Right cardiac atrium (tissue), 5 donors: ENCODE measurements at places on chromosomes 6 and 20. TPM values are rescaled to one million over a fixed set of nuclear protein-coding genes. Genes with fewer than 3 reads are reported as not detected.

GRCh38 chr20:11378252-11378651, 539.4 kb upstream of the BTBD3 start:
- no peak for DNase-seq

CEBPB gene
- 92.4 TPM for total RNA-seq

DNA sequence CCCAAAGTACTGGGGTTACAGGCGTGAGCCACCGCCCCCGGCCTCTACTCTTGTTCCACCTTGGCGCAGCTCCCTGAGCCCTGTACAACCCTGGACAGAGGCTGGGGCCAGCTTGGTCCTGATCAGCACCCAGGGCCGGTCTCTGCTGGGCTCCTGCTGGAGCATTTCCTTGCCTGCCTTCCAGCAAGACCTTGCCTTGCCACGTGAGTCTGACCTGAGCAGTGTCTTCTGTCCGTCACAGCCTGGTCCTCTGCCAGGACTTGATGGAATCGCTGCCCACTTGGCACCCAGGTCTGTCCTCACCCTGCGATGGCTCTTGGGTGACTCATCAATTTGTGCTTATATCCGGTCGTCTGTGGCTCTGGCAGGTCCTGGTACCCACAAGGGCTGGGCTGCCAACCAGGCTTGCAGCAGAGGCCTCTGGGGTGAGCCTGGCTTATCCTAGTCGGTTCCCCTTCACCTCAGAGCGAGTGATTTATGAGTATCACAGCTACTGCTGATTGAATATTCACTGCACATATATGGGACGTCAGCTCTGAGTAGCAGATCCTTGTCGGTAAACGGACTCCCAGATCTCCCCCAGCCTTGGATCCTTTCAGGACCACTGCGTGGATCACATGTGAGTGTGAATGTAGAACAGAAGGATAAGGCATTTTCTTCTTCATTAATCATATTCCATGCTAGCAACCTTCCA, 10.1 kb upstream of the SULF2 start:
- DNase-seq, result peak; percentile 33

GRCh38 chr20:51315390-51315789, 227.1 kb downstream of the NFATC2 start:
- DNase-seq, result no peak

DNA sequence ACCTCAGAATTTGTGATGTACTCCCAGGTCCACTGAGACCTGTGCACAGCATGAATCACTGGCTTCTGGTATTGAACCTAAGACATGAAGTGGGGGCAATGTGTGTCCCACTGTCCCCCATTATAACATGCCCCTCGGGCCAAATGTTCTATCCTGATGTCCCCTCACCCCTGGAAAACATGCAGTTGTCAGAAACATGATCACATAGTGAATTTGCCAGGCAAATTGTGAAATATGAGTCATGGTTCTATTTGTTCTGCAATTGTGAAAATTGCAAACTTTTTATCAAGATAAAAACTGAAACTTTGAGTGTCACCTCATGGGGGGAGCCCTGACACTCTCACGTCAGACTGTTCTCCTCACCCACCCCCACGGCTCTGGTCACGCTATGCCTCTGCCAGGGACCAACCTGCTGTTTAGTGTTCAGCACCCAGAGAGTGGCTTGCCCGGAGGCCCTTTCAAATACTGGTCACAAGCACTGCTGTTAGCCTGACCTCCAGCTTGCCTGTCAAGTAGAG, 305.3 kb downstream of the CLIC5 start:
- DNase-seq, result no peak

WDR27 gene
- 11.1 TPM for total RNA-seq

DNA sequence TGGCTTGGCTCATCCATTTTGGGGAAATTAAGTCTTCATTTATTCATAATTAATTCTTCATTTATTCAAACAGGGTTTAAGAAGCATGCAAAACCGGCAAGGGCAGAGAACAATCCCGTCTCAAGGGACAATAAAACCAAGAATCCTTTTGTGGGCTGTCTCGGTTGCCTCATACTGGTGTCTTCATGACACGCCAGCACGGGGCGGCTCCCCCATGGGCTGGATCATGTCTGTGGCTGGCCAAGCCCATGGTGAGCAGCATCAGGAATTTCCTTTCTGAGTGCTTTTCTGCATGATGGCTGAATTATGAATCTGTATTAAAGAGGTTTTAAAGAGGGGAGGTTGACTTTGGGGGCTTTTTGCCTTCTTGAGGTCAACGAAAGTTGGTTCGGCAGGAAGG, 38.3 kb upstream of the DUSP22 start:
- no peak for DNase-seq

DNA sequence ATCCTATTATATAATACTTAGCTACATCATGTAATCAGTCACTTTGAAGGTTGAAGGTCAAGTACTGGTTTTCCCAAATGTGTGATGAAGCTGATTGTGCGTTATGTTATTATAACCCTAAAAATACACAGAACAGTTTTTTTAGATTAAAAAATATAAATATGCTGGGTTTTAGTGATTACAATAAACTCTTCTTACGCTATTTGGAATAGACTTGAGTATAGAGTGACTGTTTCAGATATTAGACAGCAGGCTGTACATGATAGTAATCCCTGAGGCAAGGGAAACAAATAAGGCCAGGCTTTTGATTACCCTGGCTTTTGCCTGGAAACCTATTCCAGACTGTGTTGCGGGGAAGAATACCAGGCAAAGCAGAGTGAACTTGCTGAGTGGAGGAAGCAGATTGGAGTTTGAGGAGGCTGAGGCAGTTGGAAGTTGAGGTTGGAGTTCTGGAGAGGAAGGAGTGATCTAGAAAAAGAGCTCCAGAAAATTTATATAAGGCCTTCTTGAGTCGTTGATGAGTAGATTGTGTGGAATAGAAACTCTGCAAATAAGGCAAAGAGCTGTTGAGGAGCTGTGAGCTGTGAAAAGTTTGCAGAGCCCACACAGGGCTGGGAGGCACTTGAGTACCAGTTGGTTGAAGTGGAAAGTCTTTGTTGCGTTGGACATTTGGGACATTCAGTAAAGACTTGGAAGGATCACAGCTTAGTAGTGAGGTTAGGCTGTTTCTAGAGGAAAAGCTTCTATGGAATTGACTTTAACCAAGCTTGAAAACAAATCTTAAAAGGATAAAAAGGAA, 26.4 kb downstream of the MAP3K4 start:
- no peak for DNase-seq

DNA sequence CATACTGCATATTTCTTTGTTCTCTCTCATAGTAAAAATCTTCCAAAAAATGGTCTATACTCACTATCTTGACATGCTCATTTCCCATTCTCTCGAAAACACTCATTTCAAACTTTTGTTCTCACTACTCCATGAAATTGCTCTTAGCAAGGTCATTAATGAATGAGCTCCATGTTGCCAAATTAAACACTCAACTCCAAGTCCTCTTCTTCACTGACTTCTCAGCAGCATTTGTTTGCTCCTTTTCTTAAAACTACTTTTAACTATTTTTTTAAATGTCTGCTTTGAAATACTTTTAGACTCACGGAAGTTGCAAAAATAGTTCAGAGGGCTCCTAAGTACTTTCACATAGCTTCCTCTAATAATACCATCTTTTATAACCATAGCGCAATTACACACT, 274.0 kb upstream of the PREP start:
- no peak for DNase-seq

- no peak for DNase-seq
Observed at GRCh38 chr20:59813126-59813947, 120.1 kb downstream of the SYCP2 start.

GRCh38 chr6:142945446-142946180, 637 bp upstream of the HIVEP2 start:
- DNase-seq, result peak; percentile 86
